Left renal cortex interstitium (tissue), 4 donors: ENCODE measurements at places on chromosomes 2 and 18. TPM values are rescaled to one million over a fixed set of nuclear protein-coding genes. Genes with fewer than 3 reads are reported as not detected.

MAL gene
- 341 TPM for polyA plus RNA-seq

DNA sequence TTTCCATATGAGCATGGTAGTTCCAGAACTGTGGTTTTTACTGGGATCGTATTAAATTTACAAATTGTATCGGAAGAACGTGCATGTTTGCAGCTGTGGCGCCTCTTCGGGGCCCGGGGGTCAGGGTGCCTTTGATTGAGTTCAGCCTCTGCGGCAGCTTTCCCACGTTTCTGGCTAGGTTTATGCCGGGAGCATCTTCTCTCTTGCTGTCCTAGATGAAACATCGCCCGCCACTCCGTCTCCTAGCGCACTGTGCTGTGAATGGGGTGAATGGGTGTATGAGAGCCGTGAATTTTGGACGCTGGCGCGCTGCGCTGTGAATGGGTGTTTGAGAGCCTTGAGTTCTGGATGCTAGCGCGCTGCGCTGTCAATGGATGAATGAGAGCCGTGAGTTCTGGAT is 12.3 kb downstream of the PDCD1 start:
- DNase-seq: no peak

- DNase-seq: no peak
Measured at GRCh38 chr2:174608866-174609214, 11.2 kb upstream of the WIPF1 start.

SDC1 gene
- 27.1 TPM for polyA plus RNA-seq

GRCh38 chr18:54330768-54331548 is 26.7 kb downstream of the STARD6 start:
- no peak for DNase-seq

- DNase-seq: no peak
Measured at GRCh38 chr18:79935098-79935480, 16.4 kb downstream of the SLC66A2 start.

- DNase-seq: no peak
Measured at GRCh38 chr2:73935641-73936040, 9.0 kb downstream of the DGUOK start.

DNA sequence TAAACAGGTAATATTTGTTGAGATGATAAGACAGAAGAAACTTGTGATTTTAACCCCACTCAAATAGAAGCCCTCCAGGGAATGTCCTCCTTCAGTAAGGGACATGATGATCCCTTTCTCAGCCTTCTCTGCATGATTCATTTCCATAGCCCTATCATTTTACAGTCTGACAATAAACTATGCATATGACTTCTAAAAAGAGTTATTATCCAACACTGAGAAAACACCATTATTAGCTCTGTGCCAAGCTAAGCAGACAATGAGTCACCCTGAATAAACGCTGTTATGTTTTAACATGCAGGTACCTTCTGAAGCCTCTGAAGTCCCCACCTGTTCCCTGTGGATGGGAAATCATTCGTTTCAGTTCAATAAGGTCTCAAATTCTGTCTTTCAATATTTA is 54.7 kb downstream of the DTNB start:
- DNase-seq: no peak

DNA sequence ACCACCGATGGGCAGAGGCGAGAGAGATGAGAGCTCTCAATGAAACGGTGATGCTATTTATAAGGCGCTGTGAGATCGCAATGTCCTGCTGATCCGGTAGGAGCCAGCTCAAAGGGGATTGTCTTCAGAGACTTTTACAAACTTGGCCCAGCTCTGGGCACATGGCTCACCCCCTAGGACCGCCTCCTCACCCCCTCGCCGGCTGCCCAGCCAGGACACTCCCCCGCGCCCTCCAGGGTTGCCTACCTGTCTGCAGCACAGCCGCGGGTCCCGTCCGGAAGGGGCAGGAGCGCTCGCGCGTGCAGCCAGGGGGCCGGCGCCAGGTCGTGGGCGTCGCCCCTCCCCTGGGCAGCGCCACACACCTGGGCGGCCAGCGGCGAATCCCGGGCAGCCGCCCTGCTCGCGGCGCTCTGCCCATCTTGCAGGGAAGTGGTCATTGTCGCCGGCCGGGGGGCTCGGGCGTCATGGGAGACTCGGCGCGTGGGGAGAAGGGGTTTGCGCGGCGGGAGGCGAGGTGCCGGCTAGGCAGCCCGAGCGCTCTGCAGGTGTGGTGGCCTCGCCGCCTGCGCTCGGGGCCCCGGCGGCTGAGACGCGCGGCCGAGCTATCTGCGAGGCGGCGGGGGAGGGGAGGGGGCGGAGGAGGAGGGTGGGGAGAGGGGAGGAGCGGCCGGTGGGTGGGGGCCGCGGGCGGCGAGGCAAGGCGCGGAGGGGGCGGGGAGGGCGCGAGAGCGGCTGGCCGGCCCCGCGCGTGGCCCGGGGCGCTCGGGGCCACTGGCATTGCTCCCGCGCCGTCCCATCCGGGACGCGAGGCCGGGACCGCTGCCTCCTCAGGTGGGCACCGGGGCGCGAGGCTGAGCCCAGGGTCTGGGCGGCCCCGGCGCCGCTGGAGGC is at the start of gene GRB14:
TSS of gene GRB14 (minus strand) at position 610 of the 891 bp plus-strand sequence. CDS start at position 437, 173 bp downstream.
- DNase-seq: peak; percentile 38

DNA sequence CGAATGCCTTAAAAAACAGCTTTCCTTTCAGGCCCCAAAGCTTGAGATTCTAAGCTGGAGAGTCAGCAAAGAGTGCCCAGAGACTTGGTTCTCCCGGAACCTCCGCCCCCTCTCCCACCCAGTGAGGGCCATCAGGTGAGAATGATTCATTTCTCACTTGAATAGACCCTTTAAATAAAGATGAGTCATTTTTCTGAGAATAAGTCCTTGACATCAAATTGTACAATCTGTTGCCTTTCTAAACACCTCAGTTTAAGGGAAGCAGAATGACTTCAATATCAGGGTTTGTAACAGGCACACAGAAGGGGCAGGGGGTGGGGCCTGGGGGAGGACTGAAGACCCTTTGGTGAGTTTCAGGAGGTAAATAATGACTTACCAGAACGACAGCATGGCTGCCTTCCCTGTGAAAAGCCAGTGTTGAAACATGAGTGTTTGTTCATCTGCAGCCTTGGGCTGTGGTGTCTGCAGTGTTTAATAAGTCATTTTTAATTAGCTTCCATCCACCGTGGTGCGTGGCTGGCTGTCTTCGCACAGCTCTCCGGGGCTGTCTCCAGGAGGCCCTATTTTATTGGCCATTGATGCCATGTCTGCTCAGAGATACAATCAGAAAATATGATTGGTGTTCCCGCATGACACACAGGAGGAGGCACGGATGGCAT is 134.9 kb upstream of the ZNF236 start:
- no peak for DNase-seq

DNA sequence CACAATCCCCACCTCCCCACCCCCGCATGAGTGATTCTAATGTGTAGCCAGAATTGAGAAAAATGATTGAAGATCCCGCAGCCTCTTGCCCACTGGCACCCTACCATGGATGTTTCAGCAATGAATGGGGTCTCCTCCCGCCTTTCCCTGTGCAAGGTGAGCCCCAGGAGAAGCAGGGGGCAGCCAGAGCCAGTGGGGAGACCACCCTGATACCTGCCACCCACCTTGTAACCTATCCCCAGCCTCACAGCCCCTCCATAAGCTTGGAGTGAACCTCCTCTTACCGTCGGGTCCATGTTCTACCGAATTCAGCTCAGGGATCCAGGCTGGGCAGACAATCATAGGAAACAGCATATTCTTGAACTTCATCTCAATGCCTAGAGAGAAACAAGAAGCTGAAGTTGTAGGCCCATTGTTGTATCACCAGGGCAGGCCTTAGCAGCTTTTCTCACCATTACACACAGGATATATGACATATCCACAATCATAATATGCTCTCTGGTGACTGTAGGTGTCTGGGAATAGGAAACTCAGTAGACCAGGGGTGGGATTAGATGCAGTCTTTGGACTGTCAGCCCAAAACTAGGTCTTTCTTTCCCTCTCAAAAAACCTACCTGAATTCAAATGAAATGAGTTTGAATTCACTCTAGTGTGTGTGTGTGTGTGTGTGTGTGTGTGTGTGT is 30.9 kb downstream of the XDH start:
- DNase-seq: no peak
